LoVo (cell line): ENCODE measurements at places on chromosomes 3 and 15.

DNA sequence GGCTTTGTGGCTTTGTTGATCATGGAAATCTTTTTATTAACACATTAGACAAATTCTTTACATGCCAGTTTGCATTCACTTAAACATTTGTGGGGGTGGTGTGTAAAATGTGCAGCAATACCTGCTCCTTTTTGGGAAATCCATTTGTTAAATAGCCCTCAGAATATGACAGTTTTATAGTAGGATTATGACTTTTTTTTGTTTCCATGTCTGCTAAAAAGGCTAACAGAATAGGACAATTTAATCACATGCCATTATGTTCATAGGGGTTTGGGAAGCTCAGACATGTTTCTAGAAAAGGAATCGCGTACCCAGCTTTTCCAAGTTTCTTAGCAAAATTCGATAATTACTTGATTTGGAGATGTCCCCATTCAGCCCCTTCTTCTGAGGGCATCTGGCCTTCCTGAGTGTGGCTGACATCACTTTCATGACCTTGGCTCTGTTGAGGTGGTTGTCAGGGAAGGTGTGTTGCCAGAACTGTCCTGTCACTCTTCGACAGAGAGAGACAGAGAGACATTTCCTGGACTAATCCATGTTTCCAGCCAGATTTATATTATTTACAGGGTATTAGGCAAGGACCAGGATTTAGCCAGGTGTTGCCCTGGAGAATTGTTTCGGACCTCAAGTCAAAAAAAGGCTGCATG, 126.4 kb downstream of the PTPRG start:
- no peak for DNase-seq

DNA sequence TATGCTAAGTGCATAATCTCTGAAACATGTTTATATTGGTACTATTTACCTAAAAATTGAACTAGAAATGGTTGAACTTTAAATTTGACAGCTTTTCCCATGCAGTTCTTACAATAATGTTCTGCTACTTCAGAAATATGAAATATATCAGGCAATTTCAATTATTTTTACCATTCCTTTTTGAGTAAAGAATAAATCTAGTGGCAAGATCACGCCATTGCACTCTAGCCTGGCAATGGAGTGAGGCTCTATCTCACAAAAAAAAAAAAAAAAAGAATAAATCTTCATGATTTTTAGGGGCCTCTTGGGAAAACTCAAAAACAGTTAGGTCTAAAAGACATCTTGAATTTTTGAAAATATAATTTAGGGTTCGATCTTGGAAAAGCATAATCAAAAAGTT, 10.6 kb upstream of the DNAAF4 start:
- no peak for DNase-seq

- no peak for DNase-seq
Measured at GRCh38 chr15:98684436-98684835, 36.1 kb downstream of the IGF1R start.

- peak; percentile 11 for DNase-seq
Measured at GRCh38 chr3:150922611-150923010, 17.4 kb upstream of the MINDY4B start.

DNA sequence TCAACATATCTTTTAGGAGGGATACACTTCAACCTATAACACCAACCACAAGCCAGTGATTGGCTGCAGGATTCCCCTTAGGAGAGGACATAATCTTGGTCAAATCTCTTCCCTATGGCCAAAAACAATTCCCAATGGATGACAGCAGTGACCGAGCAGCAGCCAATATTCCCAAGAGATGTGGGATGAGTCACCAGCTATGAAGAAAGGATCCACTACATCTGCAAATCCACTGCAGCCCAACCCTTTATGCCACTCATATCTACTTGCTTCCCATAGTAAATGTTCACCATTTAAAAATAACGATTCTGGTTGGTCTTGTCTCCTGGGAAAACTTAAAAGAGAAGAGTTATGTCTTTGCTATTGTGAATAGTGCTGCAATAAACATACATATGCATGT, 4.5 kb upstream of the IQCF5 start:
- DNase-seq = no peak

- peak; percentile 63 for DNase-seq
Measured at GRCh38 chr15:57213862-57214261, 162.4 kb upstream of the CGNL1 start.

DNA sequence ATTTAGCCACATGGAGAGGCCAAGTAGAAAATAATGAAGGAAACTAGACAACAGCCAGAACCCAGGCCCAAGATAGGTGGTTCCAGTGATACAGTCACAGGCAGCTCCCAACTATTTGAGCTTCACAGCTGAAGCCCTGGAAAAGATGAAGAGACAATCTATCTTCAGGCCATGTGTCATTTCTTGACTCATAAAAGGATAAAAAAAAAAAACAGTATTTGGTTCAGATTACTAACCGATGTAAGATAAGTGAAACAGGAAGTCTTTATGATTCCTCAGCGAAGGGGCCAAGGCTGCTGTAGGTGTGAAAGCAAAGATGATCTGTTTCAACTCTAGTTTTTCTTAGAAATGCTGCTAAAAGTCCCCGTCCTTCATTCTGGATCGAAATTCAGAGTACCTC, 394.6 kb downstream of the ZNF385D start:
- DNase-seq = no peak

DNA sequence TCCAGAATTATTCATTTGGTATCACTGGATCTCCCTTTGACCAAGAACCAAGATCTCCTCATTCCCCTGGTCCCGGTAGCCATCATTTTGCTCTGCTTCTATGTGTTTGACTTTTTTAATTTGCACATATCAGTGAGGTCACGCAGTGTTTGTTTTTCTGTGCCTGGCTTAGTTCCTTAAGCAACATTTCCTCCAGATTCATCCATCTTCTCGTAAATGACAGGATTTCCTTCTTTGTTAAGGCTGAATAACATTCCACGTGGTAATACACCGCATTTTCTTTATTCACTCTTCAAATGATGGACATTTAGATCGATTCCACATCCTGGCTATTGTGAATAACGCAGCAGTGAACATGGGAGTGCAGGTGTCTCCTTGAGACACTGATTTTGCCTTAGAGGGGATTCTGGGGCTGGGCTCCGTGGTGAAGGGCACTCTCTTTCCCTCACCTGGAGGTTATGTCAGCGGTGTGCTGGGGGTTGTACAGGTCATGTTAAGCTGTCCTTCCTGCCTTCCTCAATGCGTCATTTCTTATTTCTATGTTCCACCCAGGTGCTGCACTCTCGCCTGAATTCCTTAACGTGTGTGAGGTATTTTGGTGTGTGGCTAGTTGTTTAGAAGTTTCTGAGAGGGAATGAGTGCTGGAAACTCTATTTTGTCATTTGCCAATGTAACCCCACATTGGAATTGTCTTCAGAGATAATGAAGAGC, 212.2 kb downstream of the LPP start:
- no peak for DNase-seq

GRCh38 chr3:132738314-132738713, 16.1 kb upstream of the NPHP3 start:
- no peak for DNase-seq

DNA sequence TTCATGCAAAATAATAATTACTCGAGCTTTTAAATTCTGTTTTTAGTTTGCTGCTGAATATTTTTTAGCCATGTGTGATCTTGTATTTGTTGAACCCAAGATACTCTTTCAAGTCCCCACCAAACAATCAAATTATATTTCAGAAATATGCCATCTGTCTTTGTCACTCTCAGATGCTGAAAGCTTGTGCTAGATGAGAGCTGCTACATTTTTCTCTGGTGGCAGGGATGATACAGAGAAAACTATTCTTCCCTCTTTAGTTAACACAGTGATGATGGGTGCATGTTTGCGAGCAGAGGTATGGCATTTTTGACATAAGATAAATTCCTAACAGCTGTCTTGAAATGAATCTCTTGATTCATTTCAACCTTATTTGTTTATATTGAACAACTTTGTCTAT, 100.6 kb upstream of the NPHP3 start:
- DNase-seq = no peak

- no peak for DNase-seq
Measured at GRCh38 chr3:177571944-177572315, 374.6 kb upstream of the TBL1XR1 start.

- DNase-seq = no peak
Measured at GRCh38 chr3:70386043-70386442, 73.6 kb upstream of the MDFIC2 start.

- no peak for DNase-seq
Measured at GRCh38 chr3:111723293-111724215, 128.4 kb upstream of the ZBED2 start.

- DNase-seq = no peak
Measured at GRCh38 chr3:191119415-191120295, 79.4 kb upstream of the OSTN start.

- DNase-seq = no peak
Measured at GRCh38 chr15:99366013-99366412, 114.7 kb downstream of the LRRC28 start.

- DNase-seq = no peak
Measured at GRCh38 chr3:8451696-8452095, 49.9 kb upstream of the LMCD1 start.

DNA sequence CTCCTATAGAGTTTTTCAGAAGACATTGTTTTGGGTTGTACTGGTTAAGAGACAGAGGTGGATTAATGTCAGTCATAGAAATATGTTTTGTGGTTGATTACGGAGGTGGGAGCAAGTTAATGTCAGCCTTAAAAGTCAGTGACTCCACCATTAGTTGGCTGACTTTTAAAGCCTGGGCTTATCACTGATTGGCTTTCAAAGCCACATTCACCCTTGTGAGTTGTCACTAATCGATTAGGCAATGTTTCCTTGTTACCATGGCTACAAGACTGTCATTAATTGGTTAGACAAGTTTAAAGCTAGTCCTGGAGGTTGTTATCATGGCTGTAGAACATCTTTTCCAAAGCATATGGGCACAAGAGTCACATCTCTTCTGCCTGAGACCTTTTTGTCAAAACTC, 73.0 kb downstream of the NEO1 start:
- no peak for DNase-seq

- no peak for DNase-seq
Measured at GRCh38 chr3:29064085-29064484, 216.8 kb upstream of the RBMS3 start.

DNA sequence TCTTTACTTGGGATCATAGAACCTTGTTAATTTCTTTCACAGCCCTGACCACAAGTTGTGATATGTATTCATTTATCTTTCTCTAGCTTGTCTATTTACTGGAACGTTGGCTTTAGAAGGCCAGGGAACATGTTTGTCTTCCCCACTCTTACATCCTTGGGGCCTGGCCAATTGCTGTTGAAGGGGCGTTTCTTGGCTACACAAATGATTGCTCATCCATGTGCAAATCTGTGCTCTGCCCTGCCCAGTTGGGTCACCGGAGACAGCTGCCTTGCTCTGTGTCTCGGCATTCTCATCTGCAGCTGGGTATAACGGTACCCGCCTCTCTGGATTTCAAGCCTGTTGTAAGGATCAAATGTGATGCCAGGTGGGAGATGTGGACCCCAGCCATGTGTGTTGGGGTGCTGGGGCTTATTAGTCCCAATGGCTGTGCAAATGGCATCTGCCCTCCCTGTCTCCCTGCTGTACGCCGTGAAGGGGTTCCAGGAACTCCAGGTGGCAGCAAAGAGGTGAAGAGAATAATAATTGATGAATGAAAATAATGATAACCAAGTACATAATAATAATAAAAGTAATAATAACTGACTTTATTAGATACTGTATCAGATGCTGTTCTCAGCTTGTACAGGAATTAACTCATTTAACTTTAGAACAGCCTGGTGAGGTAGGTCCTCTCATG, 24.0 kb upstream of the TLE3 start:
- no peak for DNase-seq

DNA sequence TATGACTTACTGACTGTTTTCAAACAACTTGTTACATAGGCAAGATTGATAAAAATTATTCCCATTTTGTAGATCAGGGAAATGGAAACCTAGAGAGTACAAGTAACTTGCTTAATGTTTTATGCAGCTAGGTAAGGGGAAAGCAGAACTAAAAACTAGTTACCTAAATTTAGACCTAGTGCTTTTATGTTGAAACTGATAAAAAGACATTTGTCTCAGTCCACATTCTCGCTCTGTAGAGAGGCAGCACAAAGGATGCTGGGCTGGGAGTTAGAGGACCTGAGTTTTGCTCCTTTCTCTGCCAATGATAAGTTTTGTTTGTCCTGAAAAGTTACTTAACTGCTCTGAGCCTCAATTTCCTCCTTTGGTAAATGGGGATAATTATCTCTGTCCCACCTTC, 17.4 kb downstream of the TIMP4 start:
- DNase-seq = no peak

DNA sequence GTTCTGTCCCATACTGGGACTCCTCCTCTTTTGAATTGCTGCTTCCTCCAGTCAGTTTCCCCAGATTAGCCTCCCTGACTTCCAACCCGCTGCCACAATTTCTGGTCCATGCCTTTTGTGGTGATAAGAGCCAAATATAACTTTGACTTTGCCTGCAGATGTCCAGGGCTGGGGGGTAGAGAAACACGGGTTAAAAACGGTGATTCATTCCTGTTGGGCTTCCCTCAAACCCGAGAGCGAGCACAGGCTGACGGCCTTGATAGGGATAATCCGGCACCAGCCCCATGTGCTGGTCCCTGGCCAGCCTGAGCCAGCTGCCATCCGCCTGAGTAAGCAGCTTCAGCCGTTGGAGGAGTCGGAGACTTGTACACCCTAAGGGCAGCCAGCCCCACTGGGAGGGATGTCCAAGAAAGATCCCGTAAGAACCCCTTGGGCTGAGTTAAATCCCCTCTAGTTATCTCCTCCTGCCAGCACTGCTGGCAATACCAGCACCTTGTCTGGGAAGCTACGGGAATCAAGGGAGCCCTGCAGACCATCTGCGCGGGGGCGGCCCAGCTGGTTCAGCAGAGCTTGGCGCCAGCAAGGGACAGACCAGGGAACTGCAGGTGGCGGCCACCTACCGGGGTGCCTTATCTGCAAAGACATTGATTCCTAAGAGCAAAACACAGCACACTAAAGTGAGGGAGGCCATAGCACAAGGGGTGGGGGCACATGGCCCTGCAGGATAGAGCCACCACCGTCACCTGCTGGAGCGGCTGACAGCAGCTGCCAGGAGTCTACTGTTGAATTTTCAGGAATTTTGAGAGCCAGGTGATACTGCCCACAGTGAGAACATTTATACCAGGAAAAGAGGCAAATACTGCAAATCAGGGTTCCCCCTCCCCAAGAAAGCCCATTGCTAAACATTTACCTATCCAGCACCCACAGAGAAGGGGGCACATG, 18.1 kb downstream of the CSPG4 start:
- DNase-seq = no peak

DNA sequence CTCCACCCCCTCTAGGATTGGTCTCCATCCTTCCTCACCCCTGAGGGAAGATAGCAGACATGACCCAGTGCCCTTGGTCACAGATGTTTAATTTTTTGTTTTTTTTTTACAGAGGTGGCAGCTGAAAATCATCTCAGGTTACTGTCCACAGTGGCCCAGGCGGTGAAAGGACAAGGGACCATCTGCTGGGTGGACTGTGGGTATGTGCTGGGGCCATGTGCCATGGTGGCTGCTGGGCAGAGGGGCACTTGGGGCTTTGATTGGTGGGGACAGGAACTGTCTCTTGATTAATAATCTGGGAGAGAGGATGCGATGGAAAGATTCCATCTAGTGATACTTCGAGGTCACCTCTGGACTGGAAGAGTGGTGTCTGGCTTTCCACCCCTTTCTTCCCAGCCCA, 25.4 kb downstream of the PDIA5 start:
- DNase-seq = no peak

- no peak for DNase-seq
Measured at GRCh38 chr3:73228437-73228836, 167.0 kb downstream of the EBLN2 start.
